Cerebellum (tissue), 4 donors: ENCODE measurements at places on chromosomes 6 and 20. TPM values are rescaled to one million over a fixed set of nuclear protein-coding genes. Genes with fewer than 3 reads are reported as not detected.

The OR12D3 gene
- total RNA-seq, result not detected

The WFDC5 gene
- not detected for total RNA-seq

The PRKN gene
- total RNA-seq, result 11.5 TPM

The AGER gene
- total RNA-seq, result 0.54 TPM

The CDYL gene
- 31.8 TPM for total RNA-seq

The TCF15 gene
- 0.36 TPM for total RNA-seq

The SYCP2L gene
- total RNA-seq, result 4.7 TPM

The EYA2 gene
- total RNA-seq, result 6.6 TPM

The FAM50B gene
- 10.1 TPM for total RNA-seq

The BLCAP gene
- total RNA-seq, result 107 TPM

The PIGU gene
- 29.4 TPM for total RNA-seq
